ENCODE measurements at places on chromosomes 1 and 21. TPM values are rescaled to one million over a fixed set of nuclear protein-coding genes. Genes with fewer than 3 reads are reported as not detected.

The PLPP3 gene
- total RNA-seq: 156 TPM

The HEYL gene
- not detected for total RNA-seq

The TAS1R3 gene
- total RNA-seq: not detected

- peaks cover 32% of the 10 kb centered on the region for H3K27me3 ChIP-seq
- no peak overlapping the region for H3K27ac ChIP-seq
- DNase-seq: peak; percentile 8
- no peak overlapping the region for H3K4me3 ChIP-seq
- H3K36me3 ChIP-seq: no peaks in the 10 kb centered on the region
- no peaks in the 10 kb centered on the region for H3K4me1 ChIP-seq
These were observed 8.4 kb upstream of the IL12RB2 start for GRCh38 chr1:67299296-67299695.

DNA sequence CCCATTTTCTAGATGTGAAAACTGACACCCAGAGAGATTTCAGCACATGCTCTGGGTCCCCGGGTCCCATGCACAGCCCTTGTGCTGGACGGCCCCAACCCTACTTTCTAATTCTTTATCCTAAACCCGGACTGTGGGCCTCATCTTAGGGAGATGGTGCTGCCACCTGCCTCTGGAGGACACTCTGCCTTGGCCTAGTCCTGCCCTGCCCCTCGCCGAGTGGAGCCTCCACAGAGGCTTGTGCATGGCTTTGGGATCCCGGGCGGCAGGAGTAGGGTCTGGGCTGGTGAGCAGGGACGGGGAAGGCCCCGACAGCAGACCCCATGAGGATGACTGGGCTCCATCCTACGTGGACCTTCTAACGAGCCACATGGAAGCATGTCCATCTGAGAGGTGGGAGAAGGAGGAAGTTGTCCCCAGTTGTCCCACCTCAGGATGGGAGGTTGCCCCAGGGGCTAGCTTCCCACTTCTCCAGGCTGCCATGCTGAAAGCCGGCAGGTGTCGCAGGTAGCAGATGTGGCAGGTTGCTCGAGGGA lies 12.4 kb downstream of the MX2 start:
- no peaks in the 10 kb centered on the region for H3K36me3 ChIP-seq
- H3K27me3 ChIP-seq: no peaks in the 10 kb centered on the region
- DNase-seq: no peak
- H3K4me3 ChIP-seq: no peak overlapping the region

Data from GM23248 (cell line).